A673 (cell line): ENCODE measurements at places on chromosomes 16 and 17. TPM values are rescaled to one million over a fixed set of nuclear protein-coding genes. Genes with fewer than 3 reads are reported as not detected.

SPNS2 gene
- not detected in 2 replicates for total RNA-seq

KRT31 gene
- total RNA-seq, result not detected in 2 replicates

UNKL gene
- 86.7 and 88.5 TPM in 2 replicates for total RNA-seq

ARHGAP23 gene
- total RNA-seq, result 19.0 and 24.9 TPM in 2 replicates

KRT17 gene
- total RNA-seq, result 54.1 and 82.2 TPM in 2 replicates

ST6GALNAC1 gene
- not detected in 2 replicates for total RNA-seq

ATP1B2 gene
- total RNA-seq, result 3.5 and 5.9 TPM in 2 replicates

GRCh38 chr16:474420-475122, 49.1 kb downstream of the RAB11FIP3 start:
- no peak for DNase-seq

DNA sequence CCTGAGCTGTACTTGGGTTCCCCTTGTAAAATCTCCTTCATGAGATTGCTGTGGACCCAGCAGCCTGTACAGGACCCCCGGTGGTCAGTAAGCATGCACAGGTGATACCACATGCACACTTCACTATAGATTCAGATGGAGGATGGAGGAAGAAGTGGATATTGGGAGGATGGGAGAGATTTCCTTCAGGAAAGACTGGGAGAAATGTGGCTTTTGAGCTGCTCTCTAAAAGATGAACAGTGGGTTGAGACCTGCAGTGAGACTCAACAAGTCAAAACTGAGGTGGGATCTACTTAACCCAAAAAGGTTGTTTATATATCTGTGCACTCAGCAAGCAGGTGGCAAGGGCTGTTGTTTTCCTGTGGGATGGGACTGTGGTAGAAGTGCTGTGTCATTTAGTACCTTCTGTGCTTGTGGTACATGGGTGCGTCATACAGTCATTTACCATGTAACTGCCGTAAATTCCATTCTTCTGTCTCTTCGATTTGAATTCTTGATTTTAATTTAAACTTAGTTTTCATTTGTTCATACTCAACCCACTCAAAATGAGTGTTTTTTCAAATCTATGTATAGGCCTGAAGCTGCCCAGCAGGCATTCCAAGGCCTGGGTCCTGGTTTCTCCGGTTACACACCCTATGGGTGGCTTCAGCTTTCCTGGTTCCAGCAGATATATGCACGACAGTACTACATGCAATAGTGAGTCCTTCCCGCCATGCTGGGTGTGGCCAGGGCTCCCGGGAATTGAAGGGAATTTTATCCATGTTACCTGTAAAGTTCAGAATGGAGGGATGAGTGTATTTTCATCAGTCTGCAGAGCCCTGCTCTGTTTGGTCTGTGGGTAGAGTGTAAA, 6.9 kb downstream of the HERPUD1 start:
- DNase-seq, result no peak

DNA sequence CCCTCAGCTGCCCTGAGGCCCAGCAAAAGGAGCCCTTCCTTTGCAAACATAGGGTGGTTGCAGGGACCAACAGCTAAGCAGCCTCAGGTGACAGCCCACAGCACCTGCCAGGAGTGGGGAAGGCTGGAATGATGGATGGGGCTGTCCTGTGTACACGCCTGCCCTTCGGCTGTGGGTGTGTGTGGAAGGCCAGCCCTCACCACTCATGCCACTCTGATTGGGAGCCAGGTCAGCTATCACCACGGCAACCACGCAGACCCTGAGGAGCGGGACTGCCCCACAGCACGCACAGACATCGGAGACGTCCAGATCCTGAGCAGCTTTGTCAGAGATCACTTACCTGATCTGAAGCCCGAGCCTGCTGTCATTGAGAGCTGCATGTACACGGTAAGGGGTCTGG, 11.9 kb downstream of the PIPOX start:
- no peak for DNase-seq

GRCh38 chr16:17511340-17511739, 40.6 kb upstream of the XYLT1 start:
- no peak for DNase-seq

DNA sequence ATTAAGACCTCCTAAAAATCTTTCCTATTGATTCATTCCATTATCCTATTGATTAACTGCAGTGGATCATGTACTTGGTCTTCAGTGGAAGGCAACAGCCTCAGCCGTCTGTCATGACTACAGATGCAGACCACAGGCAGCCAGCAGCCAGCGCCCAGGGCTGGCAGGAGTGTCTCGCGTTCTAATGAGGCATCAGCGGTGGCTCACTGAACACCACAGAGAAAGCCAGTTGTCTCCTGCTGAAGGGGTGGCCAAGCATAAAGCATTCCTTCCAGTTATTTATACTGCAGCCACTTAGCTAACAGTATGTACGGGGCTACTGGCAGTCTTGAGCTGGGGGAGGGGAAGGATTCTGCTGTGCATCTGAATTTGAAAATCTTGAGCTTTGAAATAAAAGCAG, 214.3 kb downstream of the IRX3 start:
- no peak for DNase-seq

DNA sequence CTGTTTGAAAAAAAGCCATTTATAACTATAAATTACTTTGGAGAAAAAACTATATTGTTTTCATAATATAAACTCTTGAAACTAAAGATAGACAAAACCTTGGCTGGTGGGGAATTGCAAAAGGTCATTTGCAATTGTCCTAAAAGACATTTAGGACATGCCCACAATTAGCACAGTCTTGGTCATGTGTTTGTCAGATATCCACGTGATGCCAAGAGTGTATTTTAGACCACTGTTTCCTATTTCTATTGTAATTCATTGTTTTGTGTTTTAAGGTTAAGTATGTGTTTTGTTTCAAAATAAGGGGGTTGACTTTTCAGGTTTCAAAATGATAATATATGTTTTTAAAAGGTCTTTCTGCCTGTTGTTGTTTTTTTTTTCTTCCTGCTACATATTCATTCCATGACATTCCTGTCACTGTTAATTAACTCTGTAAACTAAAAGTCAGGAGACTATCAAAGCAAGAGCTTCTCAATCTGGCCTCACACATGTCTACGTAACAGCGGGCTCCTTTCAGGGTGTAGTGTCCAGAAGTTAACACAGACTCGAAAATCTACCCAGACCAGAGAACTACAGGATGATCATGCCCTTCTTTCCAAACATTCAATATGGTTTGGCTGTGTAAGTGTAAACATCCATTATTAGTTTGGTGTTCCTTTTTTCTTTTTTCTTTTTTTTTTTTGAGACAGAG, 58.7 kb downstream of the COG7 start:
- DNase-seq, result no peak

- peak; percentile 48 for DNase-seq
Measured at GRCh38 chr16:49745311-49745747, 110.6 kb downstream of the ZNF423 start.

DNA sequence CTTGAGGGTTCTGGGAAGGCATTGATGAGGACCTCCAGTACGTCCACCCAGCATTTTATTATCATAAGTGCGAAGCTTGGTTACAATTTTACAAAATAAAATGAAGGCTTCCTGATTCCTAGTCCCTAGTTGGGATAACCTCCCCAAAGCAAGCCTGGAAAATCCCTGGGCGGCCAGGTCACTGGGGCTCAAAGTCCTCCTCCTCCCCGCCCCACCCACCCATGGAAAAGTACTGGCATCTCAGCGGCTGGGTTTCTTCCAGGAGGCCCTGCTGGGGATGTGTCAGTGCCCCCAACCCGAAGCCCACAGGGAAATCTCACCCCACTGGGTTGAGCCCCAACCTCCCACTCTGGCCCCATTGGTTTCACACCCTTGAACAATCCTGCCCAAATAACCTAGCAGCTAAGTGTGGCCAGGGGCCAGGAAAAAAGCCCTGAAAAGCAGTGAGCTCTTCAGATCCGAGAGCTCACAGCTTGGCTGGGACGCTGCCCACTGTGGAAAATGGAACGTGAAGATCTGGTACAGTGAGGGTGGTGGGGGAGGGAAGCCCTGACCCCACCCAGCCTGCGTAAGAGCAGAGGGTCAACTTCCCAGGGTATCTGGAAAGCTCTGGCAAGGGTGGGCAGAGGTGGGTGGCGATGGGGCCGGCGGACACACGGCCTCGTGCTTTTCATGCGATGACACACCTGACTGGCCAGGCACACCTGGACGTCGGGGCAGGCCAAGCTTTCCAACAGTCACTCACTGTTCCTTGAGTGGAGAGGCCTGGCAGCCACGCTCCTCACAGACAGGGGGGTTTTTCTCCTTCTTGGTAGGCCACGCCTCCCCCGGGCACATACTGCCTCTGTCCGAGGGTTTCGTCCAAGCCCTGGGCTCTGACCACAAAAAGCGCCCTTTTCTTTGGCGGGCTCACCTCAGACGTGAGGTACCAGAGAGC, 324.5 kb downstream of the SOX9 start:
- DNase-seq, result no peak

GRCh38 chr16:66977341-66978113, 10.9 kb upstream of the CES4A start:
- peak; percentile 89 for DNase-seq

DNA sequence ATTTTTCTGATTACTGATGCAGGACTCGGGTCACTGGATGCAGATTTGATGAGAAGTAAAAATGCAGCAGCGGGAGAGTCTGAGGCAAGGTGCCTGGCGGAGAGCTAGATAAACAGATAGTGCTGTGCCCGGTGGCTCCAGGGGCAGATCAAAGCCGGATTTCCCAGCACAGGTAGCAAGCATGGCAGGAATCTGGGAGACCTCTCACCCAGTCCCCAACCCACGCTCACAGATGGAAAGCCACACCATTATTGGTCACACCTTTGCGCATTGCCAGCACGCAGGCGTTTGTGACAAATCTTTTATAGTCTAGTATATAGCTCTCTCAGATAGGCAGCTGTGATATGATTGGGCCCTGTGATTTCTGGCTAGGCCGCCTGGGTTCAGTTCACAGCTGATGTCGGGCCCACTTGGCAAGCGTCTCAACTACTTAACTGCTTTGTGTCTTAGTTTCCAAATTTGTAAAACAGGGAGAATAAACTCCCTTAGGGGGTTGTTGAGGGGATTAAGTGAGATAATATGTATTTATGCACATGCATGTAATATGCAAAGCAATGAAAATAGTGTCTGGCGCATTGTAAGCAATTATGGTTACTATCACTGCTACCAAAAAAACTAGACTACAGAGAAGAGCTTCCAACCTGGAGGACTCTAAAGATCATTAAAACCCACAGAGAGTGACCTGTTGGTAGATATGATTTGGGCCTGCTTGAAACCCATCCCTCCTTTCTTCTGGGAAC, 42.0 kb upstream of the NFAT5 start:
- DNase-seq, result no peak

DNA sequence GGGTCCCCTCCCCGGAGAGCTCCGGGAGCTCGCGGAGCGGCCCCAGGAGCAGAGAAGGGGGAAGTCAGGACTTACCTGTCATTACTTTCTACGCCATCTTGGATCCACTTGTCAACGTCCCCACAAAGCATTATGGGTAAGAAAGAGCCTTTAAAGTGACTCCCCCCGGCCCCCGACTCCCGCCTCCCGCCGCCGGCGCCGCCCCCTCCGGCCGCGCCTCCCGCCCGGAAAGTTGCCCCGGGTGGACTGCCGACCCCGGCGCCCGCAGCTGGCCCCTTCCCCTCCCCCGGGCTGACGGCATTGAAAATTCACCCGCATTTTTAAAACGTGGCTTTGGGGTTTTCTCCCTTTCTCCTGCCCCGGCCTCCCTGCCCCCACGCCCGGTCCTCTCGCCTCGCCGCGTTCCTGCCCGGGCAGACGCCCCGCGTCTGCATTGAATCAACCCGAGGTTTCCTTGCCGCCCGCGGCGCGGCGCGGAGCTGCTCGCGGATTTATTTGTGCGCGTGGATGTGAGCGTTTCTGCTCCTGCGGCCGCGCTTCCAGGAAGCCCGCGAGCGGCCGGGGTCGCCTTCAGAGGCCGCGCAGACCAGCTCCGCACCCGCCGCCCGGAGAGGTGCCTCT, at the start of gene HELZ:
Gene HELZ (minus strand): TSS at position 124 of the 621 bp plus-strand sequence. CDS start 26,392 bp downstream, outside the sequence.
- DNase-seq, result peak; percentile 87

GRCh38 chr17:58351831-58352595, at the start of gene SUPT4H1:
SUPT4H1 (minus strand) TSS chr17:58352201; CDS start chr17:58352135, 66 bp downstream.
- DNase-seq, result peak; percentile 95

GRCh38 chr17:49414271-49414621, 436 bp downstream of the PHB1 start:
- no peak for DNase-seq
